ENCODE measurements at places on chromosomes 2 and 18.

DNA sequence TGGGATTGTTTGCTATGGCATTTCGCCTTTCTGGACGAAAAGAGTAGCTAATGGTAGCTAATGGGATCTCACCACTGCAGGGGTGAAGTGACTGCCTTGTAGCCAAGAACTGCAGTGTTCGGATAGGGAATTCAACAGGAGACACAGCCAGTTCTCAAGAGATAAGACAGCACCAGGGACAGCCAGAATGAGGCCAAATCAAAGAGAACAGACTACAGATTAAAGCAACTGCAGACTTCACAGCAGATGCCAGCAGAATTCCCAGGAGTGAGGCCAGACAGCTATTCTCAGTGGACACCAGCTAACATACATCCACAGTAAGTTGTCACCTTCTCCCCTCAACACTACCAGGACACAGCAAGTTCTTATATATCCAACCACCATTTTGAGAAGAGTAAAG is 124.0 kb downstream of the PLA2R1 start:
- DNase-seq = no peak

DNA sequence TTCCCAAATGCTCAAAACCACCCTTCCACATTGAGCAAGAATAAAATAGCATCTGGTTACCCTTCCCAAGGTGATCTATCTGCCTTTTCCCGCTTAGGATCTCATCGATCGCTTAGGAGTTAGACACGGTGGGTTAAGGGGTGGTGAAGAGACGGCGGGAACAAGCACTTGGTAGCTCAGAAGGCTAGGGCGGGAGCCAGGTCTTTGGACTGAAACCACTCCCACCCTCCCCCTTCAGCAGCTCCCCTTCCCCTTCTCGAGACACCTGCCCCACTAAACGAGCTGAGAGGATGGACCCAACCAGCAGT is 513 bp downstream of the THOC1 start:
- no peak for DNase-seq

DNA sequence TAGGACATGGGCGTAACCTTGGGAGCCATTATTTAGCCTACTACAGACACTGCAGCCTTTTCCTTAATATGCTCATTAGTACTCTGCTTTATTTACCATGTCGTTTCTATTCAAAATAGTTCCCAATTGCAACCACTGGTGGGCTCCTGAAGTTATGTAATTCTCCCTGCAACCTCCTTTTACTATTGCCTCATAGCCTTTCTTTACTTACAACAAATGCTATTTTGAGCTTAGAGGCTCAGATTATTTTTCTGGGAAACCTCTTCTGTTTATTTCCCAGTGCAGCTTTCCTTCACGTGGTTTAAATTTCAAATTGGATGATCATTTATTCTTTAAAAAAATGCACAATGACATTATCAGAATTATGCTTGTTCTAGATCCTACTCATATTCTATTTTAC is 492.3 kb upstream of the TMEFF2 start:
- DNase-seq = no peak

GRCh38 chr18:274313-274712 is 6.5 kb upstream of the THOC1 start:
- no peak for DNase-seq

- DNase-seq = no peak
These were observed 125.1 kb upstream of the EPAS1 start for GRCh38 chr2:46171996-46172546.

GRCh38 chr2:21424375-21424774 is 300.6 kb downstream of the TDRD15 start:
- no peak for DNase-seq

DNA sequence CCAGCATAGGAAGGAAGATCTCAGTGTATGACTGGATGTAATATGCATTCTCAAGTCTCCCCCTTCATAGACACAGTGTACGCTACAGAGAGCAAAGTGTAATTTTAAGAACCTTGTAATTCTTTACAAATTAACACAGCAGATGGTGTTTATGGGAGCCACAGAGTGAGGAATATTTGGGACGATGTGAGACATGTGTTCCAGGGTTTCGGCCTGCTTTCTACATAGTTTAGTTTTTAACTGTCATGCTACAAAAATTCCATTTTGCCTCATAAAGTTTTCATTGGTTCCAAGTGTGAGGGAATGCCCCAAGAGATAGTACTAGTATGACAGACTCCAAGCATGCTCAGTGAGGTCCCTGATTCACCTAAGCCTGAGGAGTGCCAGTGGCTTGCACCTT is 76.2 kb upstream of the LRRTM1 start:
- DNase-seq = no peak

GRCh38 chr18:79788734-79789085 is 9.0 kb upstream of the KCNG2 start:
- DNase-seq = no peak

DNA sequence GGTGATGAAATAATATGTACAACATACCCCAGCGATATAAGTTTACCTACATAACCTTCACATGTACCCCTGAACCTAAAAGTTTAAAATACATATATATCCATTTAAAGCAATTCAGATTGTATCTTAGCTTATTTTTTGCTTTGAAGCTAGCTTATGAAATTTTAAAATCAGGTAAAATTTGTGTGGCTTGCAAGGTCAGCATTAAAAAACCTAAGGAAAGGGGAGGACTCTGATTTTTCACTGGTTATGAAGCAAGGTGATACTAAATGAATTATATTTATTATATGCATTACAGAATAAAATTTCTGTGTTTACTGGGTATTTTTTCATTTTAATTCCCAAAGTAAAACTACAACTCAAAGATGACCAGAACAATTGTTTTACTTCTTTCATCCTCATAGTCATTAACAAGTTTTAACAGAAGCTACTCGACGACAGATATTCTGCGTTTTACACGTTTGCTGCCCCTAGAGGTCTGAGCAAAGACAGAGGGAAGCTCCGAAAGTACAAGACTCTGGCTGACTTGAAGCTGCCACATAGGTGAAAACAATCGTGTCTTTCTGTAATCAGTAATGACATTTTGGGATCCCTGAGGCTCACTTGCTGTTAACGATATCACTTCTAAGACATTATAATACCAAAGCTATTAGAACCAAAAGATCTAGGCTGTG is 17.1 kb downstream of the PKP4 start:
- peak; percentile 40 for DNase-seq

DNA sequence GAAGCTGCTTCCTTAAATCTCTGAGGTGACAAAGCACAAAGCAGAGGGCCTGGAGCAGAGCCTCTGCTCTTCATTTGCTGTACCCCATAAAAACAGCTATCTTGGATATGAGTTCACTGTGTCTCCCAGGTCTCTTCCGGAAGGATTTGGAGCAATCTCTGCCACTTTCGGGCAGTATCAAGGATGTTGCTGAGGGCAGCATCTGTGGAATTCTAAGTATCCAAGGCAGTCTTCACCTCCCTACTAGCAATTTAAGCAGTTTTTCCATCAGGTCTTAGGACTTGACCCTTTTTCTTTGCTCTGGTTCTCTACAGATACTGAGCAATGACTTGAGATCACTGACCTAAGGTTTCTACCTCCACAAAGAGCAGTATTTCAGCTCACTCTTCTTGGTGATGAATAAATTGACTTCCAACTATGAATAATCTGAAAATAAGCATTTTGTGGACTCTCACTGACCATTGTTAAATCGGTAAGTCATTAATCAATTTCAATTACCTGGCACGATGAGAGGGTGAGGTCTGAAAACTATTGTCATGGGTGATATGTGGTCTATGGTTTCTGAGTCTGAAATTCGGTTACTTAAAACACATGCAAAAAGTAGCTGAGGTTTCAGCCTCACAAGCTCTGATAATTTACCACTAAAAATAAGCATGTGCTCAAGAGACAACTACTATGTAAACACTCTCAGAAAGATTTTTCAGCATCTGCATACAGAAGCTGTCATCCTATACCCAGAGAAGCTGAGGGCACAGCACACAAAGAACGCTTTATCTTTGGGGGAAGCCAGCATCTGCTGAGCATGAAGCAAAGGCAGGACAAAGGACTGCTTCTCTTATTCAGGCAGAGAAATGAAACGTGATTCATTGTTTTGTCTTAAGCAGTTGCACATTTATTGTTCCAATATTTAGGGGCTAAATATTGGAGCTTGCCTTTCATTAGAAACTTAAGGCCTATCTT is 32.1 kb upstream of the SPATS2L start:
- peak; percentile 89 for DNase-seq

DNA sequence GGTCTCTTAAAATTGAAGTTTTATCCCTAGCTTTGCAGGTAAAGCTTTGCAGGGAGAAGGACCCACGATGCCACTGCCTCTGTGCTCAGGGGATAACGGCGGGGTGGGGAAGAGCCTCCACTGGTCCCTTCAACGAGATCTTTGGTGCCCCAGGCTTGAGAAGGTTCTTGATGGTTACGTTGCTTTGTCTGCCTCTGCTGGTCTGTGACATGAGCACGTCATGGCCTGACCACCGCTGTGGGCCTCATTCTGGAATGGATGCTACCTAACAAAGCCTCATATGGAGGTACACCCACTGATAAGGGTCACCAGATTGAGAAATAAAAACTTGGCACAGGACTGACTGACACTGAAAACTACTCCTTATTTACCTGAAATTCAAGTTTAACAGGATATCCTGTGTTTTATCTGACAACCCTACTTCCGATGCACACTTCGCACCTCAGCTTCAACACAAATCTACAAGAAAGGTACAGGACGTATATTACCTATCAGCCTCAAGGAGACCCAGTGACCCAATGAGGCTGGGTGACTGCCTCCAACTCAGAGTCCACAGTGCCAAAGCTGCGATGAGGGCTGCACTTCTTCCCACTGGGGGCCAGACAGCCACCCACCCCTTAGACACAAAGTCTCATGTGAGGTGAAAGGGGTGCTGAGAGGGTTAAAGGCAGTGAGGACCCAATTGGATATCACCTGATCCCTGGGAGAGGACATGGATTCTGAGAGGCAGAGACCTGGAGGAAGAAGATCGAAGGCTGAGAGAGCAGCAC is 64.9 kb downstream of the EIPR1 start:
- DNase-seq = no peak

DNA sequence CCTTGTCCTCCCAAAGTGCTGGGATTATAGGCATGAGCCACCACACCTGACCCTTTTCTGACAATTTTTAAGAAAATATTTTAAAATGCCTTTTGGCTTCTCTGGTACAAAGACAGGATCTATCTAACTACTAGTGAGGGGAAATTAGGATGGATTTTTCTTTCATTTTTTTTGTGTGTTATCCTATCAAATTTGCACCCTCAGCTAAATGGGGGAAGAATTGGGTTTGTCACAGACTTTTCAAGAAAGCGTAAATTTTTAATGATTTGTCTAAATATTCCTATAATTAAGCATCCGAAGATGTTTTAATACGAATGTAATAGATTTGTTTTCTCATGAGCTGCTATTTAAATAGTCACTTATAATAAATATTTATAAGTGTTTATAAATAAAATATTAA is 340.0 kb upstream of the ETAA1 start:
- DNase-seq = no peak

GRCh38 chr2:191533693-191534180 is 144.2 kb upstream of the NABP1 start:
- no peak for DNase-seq

DNA sequence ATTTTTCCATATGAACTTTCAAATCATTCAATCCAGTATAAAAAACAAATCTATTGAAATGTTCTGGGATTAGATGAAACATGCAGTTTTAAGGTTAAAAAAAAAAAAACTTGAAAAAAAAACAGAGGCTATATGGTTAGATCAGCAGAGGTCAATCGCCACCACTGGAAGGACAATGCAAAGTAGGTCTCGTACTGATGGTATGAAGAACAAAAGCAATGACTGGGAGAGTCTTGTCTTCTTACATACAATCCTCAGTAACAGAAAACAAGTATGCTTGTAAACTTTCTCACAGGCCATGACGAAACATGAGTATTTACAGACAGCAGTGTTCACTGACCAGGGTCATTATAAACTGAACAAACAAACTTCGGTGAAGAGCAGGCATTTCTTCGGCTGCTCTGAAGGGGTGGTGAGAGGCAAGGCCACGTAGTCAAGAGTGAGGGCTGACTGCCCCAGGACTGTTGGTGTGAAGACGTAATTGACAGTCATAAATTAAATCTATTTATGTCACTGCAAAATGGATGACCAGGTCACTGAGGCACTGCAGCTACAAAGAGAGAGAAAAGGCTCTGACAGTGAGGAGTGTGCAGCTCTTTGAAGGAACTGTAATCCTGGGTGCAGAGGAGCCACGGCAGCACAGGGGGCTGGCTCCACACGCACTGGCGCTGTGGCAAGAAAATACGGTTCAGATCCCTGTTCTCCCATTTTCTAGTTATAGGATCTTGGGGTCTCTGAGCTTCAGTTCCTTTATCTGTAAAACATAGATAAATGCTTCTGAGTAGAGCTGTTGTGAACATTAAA is 60.0 kb downstream of the NXPH2 start:
- no peak for DNase-seq

GRCh38 chr2:84938194-84938879 is 32.6 kb upstream of the KCMF1 start:
- no peak for DNase-seq

GRCh38 chr2:123080331-123080730 is 944.8 kb upstream of the CNTNAP5 start:
- no peak for DNase-seq

GRCh38 chr2:130370490-130370889 is 14.6 kb downstream of the PTPN18 start:
- DNase-seq = no peak

DNA sequence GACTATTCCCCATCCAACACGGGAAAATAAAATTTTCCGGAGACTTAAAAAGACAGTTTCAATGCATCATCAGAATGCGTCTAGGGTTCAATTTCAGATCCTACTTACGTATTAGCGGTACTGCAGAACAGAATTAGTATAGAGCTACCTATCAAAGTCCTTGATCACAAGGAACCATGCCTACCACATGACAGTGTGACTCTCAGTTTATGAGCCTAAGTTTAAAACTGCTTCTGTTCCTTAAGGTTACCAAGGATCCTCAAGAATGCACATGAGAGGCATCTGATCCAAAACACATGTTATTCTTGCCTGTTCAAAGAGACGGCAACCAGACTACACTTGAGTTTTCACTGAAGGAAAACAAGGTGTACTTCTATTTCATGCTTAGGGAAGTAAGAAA is 369.7 kb downstream of the EPHA4 start:
- DNase-seq = peak; percentile 96

DNA sequence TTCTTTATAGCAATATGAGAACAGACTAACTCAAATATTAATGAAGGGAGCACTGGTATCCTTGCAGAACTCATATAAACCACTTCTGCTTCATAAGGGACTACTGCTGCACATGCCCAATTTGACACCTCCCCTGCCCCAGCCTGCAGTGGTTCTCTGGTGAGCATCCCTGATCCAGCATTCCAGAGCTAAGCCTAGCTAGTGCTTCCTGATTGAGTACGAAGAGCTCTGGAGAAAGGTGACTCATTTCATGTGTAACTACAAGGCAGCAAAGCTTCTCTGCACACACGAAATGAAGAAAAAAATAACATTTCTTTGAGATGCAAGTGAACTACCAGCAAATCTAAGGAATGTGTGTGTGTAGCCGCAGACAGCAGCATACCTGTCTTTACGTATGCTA is 22.8 kb upstream of the ADNP2 start:
- DNase-seq = no peak

DNA sequence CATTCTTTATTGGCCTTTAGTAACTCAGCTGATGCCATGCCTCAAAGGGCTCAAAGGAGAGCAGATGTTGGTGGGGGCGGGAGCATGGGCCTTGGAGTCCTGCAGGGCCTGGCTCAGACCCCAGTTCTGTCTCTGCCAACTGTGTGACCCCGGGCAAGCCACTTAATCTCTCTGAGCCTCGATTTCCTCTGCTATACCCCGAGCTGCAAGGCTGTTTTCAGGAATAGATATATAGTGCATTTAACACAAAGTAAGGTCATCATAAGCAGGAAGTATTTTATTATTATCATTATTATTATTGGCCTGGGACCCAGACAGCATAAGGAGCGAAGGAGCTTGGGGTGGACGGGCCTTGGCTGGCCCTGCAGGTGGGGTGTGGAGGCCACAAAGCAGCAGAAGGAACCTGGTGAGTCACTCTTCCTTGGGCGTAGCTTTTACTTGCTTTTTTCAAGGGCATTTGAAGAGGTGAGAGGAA is 162.7 kb downstream of the INHBB start:
- no peak for DNase-seq

All from SK-MEL-5 (cell line).